ENCODE measurements at places on chromosomes 6 and 20.

DNA sequence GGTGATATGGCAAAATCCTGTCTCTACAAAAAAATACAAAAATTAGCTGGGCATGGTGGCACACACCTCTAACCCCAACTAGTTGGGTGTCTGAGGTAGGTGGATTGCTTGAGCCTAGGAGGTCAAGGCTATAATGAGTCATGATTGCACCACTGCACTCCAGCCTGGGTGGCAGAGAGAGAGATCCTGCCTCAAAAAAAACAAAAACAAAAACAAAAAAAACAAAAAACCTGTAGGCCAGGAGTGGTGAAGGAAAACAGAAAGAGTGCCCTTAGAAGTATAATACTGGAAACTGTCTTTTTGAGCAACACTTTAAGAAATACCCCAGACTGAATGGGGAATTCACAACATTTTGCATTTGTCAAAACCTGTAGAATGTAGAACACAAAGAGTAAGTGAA lies 85.3 kb downstream of the JARID2 start:
- DNase-seq, result no peak

DNA sequence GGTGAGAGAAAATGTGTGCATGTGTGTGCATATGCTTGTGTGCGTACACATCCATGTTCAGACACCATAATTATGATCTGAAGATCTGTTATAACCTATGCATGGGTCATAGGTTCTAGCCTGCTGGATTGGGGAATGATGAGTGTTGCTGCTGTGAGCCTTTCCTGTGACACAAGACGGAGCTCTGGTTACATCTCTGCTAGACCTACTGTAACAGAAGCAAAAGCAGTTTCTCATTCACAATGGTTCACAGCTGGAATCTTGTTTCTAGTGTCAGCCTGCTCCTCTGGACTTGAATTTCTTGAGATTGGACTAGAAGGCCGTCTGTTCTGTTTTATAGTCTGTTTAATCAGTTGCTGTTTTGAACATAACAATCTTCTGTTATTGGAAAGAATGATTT lies 40.1 kb downstream of the DEFB114 start:
- DNase-seq, result no peak

- DNase-seq, result no peak
Measured at GRCh38 chr6:34246563-34247391, 2.0 kb downstream of the SMIM29 start.

DNA sequence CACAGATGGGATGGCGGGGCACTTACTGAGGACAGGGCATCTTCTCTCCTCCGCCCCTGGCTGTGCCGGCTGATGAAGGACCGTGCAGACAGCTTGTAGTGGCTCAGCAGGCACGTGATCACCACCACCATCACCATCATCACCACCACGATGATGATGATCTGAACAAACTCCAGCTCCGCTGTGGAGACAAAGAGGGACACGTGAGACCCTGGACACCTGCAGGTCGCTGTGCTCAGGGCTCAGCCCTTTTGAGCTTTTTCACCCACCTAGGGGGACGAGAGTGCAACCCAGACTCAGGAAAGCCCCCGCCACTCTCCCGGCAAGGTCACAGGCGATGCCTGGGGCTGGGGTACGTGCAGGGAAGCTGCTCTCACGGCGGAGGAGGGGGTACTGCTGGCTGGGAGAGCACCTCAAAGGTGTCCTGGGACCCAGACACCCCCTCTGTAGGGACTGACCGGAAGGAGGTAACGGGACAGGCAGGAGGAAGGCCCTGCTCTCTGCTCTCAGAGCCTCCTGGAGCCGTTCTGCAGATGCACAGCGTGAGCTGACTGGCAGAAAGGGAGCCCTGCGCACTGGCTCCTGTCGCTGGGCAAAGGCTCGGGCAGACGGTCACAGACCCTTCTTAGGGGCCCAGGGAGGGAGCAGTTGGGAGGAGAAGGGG lies 39.4 kb upstream of the ZBP1 start:
- DNase-seq, result no peak

DNA sequence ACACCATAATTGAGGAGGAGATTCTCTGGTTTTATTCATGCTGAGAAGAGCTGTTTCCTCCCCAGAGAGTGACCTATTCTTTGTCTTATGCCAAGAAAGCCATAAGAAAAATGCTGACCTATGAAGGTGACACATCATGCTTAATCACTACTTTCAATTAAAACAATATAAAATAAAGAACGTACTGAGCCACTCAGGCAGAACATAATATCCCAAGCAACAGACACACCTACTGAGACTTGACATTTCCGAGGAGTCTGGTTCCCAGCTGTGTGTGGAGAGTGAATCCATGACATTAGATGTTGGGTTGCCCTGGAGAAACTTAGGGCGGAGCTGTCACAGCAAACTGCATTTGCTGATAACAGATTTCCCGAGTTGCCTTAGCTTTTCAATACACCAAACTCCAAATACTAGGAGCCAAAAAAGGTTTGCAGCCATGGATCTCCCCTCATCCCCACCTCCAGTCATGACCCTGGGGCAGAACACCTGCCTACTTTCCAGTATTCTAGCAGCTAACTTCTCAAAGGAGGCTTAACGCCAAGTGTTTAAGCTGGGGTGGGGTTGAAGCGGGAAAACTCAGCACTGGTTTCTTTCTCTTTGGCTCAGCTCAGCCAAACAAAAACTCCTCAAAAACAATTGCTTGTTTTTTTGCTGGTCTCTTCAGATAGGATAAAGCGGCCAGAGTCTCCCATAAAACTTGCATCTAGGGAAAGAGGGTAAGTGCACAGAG lies 92.2 kb downstream of the BACH2 start:
- DNase-seq, result no peak

- DNase-seq, result no peak
Measured at GRCh38 chr6:307065-307814, 15.0 kb downstream of the DUSP22 start.

DNA sequence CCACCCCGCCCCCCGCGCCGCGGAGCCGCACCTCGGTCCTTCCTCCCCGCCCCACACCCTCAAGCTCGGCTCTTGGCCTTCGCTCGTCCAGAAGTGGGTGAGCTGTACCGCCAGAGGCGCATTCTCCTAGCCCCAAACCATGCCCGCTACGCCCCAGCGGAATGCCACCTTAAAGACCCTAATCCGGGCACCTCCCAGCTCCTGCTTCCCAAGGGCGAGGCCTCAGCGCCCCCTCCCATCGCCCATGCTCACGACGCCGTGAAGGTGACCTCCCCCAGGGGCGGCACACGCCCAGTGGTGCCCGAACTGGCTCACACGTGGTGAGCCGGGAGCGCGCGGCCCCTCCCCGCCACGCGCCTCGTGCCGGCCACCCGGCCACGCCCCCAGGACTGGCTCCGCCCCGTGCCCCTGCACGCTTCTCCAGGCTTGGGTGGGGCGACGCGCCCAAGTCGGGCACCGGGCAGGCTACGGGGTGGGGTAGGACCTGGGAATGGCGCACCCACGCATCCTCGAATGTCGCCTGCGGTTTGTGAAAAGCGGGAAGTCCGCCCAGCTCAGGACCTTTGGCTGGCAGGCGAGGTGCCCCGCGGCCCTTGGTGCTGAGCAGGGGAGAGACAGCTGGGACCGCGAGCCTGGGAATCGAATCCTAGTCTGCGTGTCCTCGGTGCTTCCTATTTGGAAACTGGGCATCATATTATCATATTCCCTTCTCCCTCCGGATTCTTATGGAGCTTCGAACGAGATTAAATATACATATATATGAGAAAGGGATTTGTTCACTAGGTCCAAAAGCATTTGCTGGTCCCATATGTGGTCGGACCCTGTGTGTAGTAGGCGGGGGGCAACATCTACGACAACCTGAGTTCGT lies 941 bp upstream of the SOX12 start:
- peak; percentile 59 for DNase-seq

DNA sequence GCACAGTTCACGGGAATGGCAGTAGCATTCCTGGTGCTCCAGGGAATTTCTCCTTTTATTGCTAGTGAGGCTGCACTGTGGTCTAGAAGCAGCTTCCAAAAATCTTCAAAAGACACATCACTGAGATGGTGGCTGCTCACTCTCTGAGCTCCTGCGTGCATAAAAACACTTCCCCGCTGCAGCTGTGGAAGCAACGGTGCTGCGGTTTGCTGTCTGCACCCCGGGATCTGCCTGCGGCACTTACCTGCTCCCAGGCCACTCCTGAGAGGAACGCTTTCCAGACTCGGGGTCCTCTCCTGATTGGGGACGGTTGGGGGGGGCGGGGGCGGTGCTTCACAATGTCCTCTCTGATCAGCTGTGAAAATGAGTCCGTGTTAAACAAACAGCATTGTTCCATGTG lies 77.9 kb downstream of the TMEM242 start:
- DNase-seq, result no peak

- no peak for DNase-seq
Measured at GRCh38 chr20:49762940-49763766, 49.5 kb upstream of the B4GALT5 start.

DNA sequence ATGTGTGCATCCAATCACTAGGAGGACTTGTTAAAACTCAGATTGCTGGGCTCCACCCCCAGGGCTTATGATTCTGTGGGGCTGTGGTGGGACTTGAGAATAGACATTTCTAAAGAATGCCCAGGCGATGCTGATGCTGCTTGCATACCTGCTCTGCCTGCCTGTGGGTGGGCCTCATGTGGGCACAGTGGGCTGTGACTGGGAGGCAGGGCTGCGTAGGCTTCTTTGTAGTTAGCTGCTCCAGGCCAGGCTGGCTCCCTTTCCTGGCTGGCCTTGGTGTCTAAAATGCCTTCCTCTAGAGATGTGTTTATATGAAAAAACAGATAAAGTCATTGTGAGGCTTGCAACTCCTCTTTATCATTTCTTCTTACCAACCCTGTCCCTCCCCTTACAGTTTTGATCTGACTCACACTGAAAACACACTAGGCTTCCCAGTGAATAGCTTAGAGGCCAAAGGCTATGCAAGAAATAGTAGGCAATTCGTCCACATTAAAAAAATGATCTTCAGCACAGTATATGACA lies 495.5 kb upstream of the MAP3K7 start:
- no peak for DNase-seq

- DNase-seq, result no peak
Measured at GRCh38 chr6:150029749-150030148, 4.4 kb upstream of the RAET1L start.

DNA sequence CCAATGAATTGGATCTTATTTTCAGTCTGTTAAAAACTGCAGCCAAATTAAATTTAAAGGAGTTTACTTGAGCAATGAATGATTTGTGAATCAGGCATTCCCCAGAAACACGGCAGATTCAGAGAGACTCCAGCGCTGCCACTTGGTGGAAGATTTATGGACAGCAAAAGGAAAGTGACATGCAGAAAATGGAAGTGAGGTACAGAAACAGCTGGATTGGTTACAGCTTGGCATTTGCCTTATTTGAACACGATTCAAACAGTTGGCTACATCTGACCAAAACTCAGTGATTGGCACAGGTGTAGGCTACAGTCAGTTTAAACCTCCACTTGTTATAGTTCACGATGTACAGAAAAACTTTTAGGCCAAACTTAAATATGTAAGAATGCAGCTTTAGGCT lies 257.6 kb upstream of the IMPG1 start:
- no peak for DNase-seq

DNA sequence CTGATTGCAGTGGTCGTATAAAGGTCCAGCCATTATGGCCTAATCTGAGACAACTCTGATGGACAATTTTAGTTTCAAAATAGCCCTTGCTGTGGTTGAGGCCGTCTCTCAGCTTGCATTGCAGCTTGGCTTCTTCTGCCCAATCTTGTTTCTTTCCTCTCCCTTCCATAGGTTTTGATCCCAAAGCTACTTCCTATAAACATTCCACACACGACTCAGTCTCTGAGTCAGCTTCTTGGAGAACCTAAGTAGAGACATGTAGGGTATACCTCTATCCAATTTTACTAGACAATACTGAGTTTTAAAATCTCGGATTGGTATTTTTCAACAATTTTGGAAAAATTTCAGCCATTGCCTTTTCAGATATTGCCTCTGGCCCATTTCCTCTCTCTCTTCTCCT lies 13.4 kb downstream of the IYD start:
- no peak for DNase-seq
